T47D (cell line): ENCODE measurements at places on chromosomes 1 and 21.

DNA sequence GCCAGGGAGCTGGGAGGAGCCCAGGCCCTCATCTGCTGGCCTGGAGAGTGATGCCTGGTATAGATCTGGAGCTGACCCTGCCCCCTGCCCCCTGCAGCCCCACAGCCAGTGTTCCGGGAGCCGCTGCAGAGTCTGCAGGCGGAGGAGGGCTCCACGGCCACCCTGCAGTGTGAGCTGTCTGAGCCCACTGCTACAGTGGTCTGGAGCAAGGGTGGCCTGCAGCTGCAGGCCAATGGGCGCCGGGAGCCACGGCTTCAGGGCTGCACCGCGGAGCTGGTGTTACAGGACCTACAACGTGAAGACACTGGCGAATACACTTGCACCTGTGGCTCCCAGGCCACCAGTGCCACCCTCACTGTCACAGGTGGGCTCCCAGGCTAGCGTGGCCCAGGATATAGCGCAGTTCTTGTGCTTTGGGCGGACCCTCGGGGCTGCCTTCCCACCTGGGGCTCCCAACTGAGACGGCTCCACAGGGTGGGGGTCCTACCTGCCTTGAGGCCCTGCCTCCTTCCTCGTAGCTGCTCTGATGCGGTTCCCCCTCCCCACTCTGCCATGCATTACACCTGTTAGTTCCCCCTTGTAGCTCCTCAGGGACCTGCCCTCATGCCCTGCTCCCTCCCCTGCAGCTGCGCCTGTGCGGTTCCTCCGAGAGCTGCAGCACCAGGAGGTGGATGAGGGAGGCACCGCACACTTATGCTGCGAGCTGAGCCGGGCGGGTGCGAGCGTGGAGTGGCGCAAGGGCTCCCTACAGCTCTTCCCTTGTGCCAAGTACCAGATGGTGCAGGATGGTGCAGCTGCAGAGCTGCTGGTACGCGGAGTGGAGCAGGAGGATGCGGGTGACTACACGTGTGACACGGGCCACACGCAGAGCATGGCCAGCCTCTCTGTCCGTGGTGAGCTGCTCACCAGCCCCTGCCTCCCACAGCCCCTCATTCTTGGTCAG lies 98.7 kb downstream of the OBSCN start:
- DNase-seq, result no peak

DNA sequence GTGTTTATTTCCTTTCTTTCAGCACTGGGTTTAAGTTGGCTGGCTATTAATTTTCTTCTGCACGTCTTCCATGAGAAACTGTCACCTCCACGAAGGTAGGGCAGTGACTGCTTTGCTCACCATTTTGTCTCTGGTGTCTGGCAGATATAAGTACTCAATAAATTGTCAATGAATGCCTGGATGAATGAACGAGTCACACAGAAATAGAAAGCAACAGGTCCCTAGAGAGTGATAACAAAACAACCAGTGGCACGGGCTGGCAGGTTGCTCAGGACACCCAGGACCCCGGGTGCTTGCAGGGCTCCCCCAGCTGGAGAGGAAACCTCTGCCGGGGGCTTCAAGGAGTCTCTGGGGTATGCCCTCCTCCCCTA lies 3.2 kb upstream of the MYOC start:
- no peak for DNase-seq

DNA sequence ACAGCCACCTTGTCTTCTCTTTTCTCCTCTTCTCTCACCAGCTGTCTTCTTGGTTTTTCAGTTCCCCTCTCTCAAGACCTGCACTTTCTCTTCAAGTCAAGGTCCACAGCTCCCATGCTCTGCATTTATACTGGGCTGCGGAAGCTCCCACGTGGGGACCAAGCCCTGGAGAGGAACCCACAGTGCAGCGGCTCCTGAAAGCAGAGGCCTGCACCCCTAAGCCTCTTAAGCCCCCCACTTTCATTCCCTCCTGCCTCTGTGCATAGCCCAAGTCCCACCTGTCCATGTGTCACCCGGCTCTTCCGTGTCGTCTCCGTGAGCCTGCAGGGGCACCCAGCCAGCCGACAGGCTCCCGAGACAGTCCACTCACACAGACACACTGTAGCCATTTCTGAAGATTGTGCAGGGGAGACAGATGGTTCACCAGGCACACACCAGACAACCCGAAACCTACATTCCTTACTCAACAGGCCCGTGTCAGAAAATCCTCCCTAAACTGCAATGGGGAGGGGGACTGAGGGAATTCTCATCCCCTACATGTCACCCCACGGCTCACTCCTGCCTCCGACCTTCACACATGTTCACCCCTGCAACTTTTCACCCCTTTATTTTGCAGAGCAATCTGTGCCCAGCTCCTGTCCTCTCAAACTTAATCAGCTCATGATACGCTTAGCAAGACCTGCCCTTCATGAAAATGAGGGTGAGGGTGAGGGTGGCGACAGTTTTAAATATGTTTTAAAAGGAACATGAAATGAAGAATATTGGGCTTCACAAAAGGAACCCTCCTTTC lies 6.3 kb downstream of the MX2 start:
- DNase-seq, result no peak

GRCh38 chr1:53337499-53337898 lies 9.6 kb upstream of the LRP8 start:
- DNase-seq, result no peak

- DNase-seq, result no peak
Measured at GRCh38 chr1:35049116-35049515, 17.4 kb upstream of the ZMYM6 start.

DNA sequence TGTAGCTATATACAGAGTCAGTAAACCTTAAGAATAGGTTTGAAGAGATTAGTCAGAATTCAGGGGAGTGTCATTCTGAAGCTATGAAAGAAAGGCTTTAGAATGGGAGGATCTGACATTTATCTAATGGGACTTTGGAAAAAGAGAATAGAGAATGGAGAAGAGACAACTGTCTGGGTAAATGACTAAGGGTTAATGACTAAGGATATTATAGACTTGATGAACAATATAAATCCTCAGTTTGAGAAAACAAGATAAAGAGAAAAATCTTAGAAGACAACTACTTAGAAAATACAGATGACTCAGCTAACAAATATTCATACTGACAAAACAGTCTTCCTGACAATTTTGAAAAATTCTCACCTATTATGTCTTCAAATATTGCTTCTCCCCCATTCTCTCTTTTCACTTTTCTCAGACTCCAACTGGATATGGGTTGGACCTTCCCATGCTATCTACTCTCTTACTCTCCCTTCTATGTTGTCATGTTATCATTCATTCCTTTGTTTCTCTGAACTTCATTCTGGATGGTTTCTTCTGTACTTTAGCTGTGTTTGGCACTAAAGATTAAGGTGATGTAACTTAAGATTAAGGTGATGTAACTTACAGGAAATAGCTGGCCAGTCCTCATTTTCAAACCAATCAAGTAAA lies 20.4 kb downstream of the SLC16A1 start:
- DNase-seq, result no peak

- no peak for DNase-seq
Measured at GRCh38 chr1:149843431-149844041, 55.8 kb upstream of the BOLA1 start.

GRCh38 chr1:153734396-153735089 lies 6.7 kb downstream of the INTS3 start:
- DNase-seq, result no peak

DNA sequence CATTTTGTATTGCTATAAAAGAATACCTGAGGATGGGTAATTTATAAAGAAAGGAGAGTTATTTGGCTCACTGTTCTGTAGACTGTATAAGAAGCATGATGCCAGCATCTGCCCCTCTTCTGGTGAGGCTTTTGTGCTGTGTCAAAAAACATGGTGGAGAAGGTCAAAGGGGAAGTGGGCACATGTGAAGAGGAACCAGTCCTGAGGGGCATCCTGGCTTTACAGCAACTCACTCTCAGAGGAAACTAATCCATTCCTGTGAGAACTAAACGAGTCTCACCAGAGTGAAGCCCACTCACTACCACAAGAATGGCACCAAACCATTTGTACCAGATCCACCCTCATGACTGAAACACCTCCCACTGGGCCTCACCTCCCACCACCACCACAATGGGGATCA lies 18.8 kb upstream of the SELP start:
- no peak for DNase-seq

GRCh38 chr21:36692835-36693488 lies 6.0 kb upstream of the SIM2 start:
- no peak for DNase-seq

GRCh38 chr1:50981741-50982140 lies 11.7 kb downstream of the CDKN2C start:
- no peak for DNase-seq

DNA sequence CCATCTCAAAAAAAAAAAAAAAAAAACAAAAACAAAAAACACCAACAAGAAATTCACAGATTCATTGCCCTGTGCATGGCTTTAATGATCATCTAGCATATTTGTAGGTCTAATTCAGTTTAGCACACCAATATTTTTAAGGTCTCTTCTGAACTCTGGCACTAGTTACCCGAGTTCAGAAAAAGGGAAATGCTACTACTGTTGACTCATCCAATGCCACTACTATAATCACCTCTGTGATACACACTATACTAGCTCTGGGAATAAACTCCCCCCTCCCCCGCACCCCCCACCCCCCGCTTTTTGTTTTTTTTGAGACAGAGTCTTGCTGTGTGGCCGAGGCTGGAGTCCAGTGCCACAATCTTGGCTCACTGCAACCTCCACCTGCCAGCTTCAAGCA lies 55.6 kb downstream of the FBXO42 start:
- DNase-seq, result no peak

DNA sequence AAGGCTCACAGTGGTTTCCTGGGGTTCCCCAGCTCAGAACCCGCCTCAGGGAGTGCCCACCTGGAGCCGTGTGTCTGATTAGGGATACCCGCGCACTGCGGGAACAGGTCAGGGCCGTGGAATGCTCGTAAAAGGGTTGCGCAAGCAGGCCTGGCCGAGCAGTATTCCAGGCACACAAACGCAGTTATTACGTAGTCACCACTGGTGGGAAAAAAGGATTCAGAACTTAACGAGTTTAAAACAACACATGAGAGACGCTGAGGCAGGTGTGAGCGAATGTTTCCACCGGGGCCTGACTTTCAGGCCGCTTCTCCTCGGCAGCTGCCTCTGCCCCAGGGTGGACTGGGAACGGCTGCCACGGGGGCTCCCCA lies 18.2 kb downstream of the PLCH2 start:
- peak; percentile 78 for DNase-seq

DNA sequence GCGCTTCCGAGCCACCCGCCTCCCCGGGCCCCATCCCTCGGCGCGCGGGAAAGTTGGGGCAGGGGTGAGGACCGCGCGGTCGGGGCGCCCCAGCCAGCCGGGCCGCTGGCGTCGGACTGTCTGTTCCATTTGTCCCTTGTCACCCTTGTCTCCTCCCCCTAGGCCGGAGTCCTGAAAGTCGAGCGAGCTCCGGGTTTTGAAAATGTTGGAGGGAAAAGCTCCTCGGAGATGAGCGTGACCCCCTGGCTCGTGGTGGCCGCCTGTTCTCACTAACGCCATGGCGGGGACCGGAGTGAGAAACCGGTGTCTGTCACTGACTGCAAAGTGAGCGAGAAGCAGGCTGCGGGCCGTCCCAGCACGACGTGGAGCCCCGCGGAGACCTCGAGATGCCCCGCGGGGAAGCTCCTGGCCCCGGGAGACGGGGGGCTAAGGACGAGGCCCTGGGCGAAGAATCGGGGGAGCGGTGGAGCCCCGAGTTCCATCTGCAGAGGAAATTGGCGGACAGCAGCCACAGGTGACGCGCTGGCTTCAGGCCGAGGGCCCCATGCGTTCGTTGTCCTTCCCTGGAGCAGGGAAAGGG lies 491 bp downstream of the PER3 start:
- DNase-seq, result no peak

GRCh38 chr1:189619682-189620332 lies 857.9 kb downstream of the BRINP3 start:
- no peak for DNase-seq

DNA sequence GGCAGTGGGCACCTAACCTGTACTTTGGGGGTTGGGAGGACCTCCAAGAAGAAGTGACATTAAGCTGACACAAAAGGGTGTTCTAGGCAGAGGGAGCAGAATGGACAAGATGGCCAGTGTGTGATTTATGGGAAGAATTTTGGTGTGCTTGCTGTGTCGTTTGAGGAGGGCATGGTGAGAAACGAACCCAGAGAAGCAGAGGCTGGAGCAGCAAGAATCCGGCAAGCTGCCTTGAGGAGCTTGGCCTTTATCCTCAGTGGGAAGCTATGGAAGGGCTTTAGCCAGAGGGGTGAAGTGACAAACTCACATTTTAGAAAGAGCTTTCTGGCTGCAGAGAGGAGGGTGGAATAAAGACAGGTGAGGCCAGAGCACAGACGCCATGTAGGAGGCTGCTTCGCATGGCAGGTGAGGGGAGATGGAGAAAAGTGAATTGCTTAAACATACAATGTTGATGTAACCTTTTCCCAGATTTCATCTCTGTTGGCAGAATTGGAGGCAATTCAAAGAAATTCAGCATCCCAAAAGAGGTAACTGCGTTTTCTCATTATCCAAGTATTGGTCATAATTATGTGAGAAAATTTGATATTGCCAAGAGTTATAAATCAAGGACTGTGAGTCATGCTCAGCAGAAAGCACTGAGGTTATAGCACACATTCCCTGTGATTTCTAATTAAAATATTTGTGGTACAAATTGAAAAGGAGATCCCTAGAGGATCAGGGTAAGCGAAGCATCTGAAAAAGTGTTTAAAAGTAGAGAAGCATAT lies 26.5 kb downstream of the TRIM45 start:
- DNase-seq, result no peak

DNA sequence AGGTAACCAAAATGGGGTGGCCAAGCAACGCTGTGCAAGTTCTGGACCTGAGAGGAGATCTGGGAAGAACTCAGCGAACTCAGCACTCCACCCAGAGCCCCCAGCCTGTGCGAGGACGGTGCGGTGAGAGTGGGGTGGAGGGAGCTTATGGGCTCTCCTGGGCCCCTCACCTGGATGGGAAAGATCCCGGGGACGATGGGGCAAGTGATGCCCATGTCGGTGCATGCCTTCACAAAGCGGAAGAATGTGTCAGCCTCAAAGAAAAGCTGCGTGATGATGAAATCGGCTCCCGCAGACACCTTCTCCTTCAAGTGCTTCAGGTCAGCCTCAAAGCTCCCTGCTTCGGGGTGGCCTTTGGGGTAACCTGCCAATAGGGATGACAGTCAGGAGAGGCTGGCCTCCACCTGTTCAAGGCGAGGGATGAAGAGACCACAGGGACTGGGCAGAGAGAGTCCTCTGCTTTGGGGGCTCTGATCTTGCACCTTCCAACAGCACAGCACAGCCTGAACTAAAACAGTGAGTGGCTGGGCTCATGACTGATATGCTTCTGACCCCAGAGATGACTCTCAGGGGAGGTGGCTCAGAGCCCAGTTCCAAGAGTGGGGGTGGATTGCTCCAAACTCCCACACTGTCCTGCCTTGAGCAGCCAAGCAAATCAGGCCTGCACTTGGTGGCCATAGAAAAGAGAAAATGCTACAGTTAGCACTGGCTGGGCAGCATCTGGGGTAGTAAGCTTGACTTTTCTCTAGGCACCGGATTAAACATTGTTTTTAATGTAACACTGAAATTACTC lies 9.5 kb downstream of the MTHFR start:
- no peak for DNase-seq
